ENCODE measurements at places on chromosomes 5 and 9.

DNA sequence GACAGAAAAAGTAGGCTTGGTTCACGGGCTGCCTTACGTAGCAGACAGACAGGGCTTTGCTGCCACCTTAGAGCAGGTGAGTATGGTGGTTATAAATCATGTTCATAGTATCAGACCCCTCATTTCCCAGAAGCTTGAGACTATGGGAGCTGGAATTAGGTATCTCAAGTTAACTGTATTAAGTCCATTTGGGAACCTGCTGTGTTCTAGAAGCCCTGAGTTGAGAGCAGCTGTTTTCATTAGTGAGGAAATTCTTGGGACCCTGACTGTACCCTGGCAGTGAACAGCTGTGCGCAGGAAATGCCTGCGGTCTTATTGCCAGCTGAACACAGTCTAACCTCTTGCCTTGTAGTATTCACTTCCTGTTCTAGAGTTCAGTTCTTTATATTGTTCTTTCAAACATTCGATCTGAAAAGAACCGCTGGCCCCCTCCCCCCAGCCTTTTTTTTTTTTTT is 29.8 kb downstream of the UGCG start:
- DNase-seq, result no peak

GRCh38 chr5:54120473-54120872 is 189.9 kb downstream of the ARL15 start:
- no peak for DNase-seq

- no peak for DNase-seq
Measured at GRCh38 chr9:134627417-134628353, 13.9 kb upstream of the COL5A1 start.

- no peak for DNase-seq
Measured at GRCh38 chr9:134720136-134720753, 78.6 kb downstream of the COL5A1 start.

- DNase-seq, result no peak
Measured at GRCh38 chr5:2739360-2740050, 12.0 kb downstream of the IRX2 start.

DNA sequence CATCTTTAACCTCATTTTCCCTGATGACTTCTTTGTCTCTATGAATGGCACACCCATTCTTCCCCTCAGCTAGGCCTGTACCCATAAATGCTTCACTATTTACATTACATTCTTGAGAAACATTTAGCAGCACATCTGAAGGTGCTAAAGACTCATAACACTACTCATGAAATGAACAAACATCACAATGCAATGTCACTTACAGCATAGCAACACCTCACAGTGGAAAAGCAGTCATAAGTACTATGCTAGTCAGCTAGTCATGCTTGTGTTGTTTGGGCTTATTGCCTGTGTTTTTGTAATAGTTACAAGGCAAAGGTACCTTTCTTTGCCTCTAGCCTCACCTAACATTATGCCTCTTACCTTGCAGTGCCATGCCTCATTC is 228.9 kb downstream of the KIAA0825 start:
- no peak for DNase-seq

DNA sequence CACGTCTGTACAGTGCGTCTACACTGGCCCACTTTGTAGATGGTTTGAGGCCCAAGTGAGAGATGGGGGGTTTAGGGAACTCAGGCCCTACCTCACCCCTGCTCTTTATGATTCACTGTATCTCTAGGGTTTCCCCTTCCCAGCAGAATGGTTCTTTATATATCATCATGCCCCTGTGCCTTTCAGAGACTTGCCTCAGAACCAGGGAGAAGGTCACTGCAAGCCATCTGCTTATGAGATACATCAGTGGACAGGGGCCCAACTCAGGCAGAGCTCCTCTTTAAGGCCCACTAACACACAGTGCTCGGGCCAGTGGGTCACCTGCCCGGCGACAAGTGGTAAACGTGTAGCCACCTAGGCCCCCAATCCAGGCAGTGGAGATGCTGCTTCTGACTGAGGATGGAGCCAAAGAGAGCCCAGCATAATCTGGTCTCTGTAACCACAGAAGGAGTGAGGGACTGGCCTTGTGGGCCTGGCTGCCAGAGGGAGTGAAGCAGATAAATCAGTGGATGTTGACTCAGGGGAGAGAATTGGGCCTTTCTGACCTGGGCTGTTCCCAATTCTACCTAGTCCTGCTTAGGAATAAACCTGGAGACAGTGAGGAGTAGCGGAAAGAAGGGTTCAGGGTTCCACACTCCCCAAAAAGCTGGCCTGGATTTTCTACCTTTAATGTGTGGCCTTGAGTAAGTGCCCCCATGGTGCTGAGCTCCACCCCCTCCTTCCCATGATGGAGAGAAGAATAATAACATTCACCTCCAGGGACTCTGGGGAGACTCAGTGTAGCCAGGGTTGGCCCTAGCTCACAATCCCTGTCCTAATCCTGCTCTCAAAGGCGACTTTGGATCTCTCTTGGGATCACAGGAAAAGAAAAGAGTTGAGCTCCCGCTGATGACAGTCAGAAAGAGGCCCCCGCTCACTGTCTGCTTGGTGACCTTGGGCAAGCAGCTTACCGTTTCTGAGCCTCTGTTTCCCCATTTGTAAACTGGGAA is 2.8 kb upstream of the DUSP1 start:
- DNase-seq, result no peak

DNA sequence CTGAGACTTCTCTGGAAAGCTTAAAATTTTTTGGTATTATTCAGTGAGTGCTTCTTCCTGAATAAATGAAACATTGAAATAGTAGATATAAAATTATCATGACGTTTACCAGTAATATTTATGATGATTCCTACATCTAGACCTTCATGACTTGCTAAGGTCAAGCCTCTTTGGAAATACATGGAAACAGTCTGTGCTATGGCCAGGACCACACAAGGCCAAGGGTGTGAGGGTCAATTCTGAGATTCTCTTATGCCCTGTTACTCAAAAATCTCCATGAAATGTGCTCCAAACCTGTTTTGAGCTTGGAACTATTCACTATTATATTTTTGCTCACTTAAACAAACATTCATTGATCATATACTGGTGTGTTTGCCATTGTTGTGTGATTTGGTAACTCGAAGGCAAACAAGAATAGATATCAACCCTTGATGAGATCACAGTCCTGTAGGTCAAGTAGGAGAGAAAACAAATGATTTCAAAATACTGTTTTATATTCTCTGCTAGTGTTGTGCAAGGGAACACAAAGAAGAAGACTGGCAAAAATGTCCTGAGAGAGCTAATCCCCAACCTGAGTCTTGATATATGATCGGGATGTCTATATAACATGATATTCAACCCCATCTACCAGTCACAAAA is 1254.9 kb upstream of the DMAC1 start:
- DNase-seq, result no peak

- DNase-seq, result peak; percentile 86
Measured at GRCh38 chr5:168734620-168735300, 155.6 kb upstream of the PANK3 start.

GRCh38 chr9:76456202-76456926 is 2.6 kb upstream of the GCNT1 start:
- DNase-seq, result no peak

- no peak for DNase-seq
Measured at GRCh38 chr9:117747386-117747970, 43.3 kb downstream of the TLR4 start.

DNA sequence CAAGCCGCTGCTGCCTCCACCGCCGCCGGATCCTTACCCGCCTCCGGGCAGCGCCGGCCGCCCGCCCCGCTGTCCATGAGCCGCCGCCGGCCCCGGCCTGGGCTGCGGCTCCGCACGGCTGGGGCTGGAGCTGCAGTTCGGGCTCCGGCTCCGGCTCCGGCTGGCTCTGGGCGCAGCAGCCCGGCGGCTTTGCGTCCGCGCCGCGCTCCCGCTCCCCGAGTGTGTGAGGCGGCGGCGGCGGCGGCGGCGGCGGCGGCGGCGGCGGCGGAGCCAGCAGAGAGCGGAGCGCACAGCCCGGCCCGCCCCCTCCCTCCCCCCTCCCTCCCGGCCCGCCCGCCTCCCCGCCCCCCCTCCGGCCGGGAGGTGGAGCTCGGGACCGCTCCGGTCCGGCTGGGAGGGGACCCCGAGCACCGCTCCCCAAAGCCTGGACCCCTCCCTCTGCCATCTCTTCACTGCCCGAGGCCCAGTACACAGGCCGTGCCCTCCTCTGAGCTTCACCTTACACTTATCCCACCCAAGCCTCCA is at the start of gene PCDH1:
Gene PCDH1, minus strand, starts transcription at position 225 of the 525 bp plus-strand sequence. Its CDS starts 148 bp downstream, at position 77.
- no peak for DNase-seq

DNA sequence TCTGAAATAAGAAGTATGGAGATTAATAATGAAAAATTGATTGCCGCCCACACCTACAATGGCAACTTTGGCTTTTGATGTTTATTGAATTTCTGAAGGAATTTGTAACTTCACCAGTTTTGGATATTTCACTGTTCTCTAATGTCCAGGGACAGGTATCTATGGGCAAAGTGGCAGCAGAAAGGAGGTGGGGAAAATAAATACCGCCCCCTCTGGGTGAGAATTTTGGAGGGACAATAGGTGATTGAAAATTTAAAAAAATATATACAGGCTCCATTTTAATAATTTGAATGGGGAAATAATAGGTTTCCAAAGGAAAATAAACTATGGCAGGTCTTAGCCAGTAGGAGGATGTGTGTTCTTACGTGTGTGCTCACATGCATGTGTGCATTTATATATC is 1.3 kb downstream of the SCGB3A2 start:
- no peak for DNase-seq

GRCh38 chr9:130446101-130446861 is 1.5 kb downstream of the ASS1 start:
- DNase-seq, result peak; percentile 85

- no peak for DNase-seq
Measured at GRCh38 chr9:16276866-16277265, 593.6 kb downstream of the BNC2 start.

GRCh38 chr5:135204151-135204600 is 170.1 kb upstream of the PITX1 start:
- no peak for DNase-seq

DNA sequence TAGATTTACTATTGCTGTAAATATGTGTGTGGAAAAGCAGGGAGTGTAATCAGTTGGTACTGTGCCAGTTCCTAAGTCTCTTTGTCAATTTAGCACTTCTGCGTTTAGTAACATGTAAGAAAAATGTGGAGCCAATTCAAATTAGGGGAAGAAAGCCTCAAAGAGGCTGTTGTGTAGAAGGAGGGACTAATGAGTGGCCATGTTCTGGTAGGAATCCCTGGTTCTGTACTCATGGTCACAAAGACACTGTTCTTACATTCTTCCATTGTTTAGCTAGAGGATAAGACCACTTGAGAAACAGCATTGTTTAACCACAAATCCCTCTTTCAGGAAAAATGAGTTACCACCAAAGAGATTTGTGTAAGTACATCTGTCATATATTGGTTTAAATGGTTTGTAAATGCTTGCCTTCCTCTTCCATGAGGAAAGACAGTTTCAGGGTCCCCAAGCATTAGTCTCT is 14.9 kb downstream of the ARHGEF28 start:
- DNase-seq, result no peak

- DNase-seq, result no peak
Measured at GRCh38 chr5:82656341-82656761, 378.2 kb upstream of the RPS23 start.

GRCh38 chr9:110605565-110605964 is 26.0 kb upstream of the SVEP1 start:
- no peak for DNase-seq

DNA sequence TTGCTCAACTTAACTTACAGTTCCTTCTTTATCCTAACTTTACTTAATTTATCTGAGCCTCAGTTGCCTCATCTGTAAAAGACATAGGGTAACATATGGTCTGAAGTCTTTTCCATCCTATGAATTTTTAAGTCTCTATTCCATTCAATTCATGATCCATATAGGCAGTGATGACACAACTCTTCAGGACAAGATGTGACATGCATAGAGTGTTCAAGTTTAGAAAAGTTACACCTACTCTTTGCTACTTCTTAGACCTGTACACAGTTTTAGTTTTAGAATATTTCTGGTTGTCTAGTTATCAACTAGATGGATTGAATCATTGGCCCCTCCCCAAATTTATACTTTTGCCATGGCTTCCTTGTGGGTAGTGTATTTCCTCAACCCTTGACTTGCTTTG is 50.7 kb upstream of the ELL2 start:
- no peak for DNase-seq

DNA sequence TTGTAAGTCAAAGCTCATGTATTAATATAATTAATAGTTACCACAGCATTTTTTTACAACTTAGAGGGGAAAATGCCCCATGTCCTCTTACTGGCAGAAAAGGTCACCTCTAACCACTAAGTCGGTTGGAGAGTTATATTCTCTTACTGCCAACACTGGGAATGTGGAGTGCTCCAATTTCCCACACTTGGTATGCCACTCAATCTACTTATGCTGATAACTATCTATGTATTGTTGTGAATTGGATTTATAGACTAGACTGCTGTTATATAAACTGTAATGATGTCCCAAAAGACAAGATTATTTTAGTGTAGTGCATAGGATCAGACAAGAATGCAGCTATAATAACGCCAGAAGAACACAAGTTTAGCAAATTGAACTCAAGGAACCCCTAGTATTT is 2385.2 kb upstream of the C9orf72 start:
- no peak for DNase-seq

GRCh38 chr5:118960557-118960956 is 27.8 kb downstream of the DTWD2 start:
- no peak for DNase-seq

Measured in right atrium auricular region (tissue), 2 donors.